GM04504 (cell line): ENCODE measurements at places on chromosomes 12 and 14.

DNA sequence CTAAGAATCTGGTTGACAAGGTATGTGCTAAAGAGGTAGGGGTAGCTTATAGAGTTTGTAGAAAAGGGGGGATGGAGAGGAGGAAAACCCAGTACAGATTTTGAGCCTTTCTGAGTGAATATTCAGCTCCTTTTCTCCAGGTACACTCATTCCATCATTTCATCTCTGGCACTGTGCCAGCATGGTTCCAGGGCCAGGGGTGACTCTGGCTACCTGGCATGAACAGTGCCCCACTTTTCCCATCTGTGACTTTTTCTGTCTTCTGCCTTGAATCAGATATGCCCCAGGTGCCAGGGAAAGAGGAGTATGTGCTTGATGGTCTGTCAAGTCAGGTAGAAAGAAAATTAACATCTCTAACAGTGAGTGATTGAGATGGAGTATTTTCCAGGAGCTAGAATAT, 175.7 kb downstream of the CACNA1C start:
- DNase-seq: no peak

GRCh38 chr12:81212996-81213696, 135.3 kb downstream of the ACSS3 start:
- DNase-seq: no peak

GRCh38 chr12:107660235-107660634, 25.4 kb upstream of the PWP1 start:
- DNase-seq: no peak

DNA sequence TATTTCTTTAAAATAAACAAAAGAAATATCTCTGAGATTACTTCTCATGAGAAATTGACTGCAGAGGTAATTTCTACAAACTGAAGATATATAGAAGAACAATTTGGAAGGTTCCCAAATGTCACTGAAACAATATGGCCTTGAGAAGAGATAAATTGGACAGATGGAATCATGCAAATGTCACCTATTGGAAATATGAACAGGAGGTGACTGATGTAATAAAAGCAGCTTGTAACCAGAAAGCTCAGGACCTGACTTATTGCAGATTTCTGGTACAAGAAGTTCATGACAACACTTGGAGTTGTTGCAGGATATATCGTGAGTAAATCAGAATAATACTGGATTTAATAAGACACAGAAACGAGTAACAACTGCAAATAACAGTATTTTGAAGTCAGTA, 93.3 kb upstream of the TRHDE start:
- DNase-seq: no peak

DNA sequence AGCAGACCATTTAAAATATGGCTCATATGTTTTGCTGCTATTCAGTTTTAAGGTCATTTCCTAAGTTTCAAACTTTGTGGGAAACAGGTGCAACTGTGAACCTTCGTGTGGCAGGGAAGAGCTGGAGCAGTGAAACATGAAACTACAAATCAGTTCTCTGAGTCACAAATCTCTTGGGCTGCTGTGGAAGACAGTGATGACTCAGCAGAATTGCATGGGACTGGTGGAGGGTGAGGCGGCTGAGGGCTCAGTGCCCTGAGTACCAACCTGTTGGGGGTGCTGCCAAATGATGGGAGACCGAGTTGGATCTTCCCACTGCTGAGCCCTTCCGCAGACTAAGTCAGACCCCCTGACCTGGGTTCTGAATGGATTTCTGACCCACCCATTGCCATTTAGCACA, 8.4 kb upstream of the CALM1 start:
- no peak for DNase-seq

DNA sequence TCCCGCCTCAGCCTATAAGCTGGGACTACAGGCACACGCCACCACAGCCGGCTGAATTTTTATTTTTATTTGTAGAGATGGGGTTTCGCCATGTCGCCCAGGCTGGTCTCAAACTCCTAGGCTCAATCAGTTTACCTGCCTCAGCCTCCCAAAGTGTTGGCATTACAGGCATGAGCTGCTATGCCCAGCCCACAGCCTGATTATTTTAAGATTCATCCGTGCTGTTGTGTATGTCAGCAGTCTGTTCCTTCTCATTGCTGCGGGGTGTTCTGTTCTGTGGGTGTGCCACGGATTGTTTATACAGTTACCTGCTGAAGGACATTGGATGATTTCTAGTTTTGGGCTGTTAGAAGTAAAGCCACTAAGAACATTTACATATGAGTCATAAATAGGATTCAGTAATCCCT, 9.6 kb upstream of the EP400 start:
- no peak for DNase-seq
